ENCODE measurements at places on chromosomes 6 and 20.

DNA sequence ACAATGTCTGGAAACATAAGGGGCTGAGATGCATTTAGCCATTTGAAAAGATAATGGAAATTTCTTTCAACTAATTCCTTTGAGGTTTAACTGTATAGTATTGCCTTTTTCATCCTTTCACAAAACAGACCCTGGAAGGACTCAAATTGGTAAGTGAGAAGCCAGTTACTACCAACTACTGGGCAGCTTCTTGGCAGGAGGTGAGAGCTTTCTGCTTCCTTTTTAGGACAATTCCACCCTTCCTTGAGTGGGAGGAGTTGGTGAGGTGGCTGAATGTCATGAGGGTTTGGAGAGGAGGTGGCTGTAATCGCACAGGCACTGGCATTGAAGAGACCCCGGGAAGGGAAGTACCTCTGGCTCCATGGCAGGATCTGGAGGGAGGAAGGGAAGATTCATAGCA lies 341.1 kb downstream of the NRN1 start:
- no peak for DNase-seq

DNA sequence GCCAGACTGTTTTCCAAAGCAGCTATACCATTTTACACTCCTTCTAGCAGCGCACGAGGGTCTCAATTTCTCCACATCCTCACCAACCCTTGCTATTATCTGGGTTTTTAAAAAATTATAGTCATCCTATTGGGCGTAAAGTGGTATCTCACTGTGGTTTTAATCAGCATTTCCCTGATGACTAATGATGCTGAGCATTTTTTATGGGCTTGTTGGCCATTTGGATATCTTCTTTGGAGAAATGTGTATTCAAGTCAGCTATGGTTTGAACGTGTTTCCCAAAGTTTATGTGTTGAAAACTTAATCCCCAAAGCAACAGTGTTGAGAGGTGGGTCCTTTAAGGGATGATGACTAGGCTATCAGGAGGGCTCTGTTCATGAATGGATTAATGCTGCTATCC lies 6.7 kb downstream of the MCUR1 start:
- no peak for DNase-seq

DNA sequence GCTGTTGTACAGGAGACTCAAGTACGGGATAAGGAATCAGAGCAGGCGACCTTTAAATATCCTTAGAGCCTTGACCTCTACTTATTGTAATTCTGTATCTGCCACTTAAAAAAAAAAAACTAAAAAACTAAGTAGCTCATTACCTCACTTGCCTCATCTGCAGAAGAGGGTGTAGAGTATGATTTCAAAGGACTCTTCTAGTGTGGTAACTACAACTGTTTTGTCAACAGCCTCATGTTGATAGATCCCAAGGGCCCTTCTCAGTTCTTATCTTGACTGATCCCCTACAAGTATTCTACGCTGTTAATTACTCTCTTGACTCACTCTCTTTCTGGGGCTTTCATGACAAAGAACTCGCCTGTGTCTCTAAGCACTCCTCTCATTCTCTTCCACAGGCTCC lies 16.7 kb upstream of the PDYN start:
- no peak for DNase-seq

GRCh38 chr20:13158369-13158768 lies 62.7 kb upstream of the ISM1 start:
- DNase-seq: no peak

DNA sequence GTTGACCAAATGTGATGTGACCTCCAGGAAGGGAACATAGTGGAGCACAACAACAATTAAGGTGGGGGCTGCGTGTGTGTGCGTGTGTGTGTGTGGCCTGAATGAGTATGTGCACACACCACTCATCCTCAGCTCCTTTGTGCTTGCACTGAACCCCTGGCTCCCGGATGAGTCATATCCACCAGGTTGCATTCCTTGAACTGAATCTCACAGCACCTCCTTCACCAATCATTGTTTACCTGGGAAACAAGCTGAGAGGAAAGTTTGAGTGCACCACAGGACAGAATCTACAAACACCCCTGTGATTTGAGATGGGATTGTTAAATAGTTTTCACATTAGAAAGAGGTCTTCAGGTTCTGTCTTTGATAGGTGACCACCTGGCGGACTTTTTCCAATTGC lies 33.7 kb upstream of the GPR6 start:
- no peak for DNase-seq

DNA sequence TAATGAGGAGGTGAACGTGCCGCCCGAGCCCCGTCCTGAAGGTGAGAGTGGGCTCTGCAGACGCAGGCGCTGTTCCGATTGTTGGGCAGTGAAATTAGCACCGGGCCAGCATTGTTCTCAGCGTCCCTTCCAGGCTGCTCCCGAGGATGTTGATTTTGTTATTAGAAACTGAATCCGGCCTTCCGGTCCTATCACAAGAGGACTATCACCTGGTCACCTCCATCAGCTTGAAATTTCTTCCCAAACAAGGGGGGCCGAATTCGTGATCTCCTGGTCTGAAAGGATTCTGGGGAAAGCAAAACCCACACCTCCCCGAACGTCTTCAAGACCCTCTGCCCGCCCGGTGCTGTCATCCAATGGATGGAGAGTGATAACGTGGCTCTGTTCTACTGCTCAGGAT lies 186.0 kb downstream of the TAF4 start:
- DNase-seq: no peak
